Hepatic stellate cell (primary cell): ENCODE measurements at places on chromosomes 11 and 22.

DNA sequence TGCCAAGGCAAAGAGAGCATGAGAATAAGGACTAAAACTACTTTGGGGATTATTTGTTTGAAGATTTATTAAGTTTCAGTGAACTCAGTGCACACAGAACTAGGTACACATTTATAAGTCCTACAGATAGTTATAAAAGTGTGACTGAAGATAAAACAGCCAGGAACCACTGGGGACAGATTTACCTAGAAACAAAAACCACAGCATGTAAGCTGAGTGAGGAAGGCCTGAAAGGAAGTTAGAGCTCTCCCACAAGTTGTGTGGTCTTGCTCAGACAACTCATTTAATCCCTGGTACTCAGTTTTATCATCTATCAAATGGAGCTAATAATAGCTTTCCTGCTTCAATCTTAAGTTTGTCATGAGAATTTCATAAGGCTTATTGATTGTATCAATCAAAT, 311.2 kb upstream of the FAT3 start:
- no peak for DNase-seq

DNA sequence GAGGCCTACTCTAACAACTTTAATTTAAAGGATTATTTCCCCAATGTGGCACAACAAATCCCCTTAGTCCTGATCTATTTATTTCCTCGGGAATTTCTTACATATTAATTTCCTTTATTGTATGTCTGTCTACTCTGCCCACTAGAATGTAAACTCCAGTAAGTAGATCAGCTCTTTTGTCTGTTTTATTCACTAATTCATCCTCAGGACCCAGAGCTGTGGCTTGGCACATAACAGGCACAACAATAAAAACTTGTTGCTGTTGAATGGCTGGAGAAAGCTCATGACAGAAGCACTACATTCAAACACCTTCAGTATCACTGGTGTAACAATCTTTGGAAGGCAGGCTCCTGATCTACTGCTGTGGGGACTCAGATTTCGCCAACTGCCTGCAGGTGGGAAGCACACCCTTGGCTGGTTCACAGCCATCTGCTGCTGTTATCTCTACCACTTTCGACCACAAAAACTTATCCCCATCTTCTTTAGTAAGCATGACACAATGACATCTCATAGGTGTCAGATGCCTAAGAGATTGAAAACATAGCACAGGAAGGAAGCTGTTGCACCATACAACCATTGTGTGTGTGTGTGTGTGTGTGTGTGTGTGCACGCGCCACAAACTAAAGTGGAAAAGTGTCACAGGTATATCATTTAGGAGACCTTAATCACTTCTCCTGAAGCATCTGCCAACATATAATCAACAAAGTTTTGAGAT, 11.9 kb downstream of the HIRA start:
- DNase-seq: no peak

- peak; percentile 42 for DNase-seq
Observed at GRCh38 chr11:68312780-68313573, 586 bp downstream of the LRP5 start.

GRCh38 chr11:3170756-3171650, 5.9 kb upstream of the OSBPL5 start:
- no peak for DNase-seq

GRCh38 chr11:7495882-7496551, 10.7 kb downstream of the OLFML1 start:
- no peak for DNase-seq

- no peak for DNase-seq
Observed at GRCh38 chr11:102318469-102318868, 1.2 kb downstream of the BIRC3 start.

DNA sequence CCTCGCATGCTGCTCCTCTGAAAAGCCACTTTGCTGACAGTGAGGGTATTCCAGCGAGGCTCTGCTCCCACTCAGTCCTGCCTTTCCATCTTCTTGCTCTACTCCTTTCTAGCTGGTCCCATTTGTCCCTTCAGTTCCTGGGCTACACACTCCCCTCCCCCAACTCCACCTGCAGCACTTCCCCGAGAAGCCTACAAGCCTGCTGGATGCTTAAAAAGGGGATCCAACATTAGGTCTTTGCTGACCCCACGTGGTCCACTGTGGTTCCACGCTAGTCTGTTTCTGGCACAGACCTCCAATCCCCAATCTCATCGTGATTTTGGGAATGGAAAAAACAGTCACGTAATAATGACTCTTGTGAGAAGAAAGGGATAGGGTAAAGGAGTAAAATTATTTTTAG, 121.6 kb upstream of the SNX19 start:
- DNase-seq: no peak

- peak; percentile 58 for DNase-seq
Observed at GRCh38 chr22:27576815-27577573, 224.6 kb downstream of the MN1 start.

DNA sequence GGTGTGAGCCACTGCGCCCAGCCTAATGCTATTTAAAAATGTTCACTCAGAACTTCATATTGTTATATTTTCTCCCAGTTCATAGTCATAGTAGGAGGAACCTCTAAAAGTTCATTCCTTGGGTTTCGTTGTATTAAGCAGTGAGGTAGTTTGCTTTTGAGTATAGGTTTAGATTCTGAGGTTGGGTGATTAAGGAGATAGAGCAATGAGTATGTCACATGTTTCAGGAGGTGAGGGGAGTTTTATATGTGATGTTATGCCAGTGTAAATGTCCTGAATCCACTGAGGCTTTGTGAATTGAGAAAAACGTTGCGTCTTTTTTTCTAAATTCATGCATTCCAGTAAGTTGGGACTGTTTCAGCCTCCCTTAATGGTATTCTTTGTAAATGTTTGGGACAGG, 4.2 kb downstream of the UBE2L3 start:
- no peak for DNase-seq

DNA sequence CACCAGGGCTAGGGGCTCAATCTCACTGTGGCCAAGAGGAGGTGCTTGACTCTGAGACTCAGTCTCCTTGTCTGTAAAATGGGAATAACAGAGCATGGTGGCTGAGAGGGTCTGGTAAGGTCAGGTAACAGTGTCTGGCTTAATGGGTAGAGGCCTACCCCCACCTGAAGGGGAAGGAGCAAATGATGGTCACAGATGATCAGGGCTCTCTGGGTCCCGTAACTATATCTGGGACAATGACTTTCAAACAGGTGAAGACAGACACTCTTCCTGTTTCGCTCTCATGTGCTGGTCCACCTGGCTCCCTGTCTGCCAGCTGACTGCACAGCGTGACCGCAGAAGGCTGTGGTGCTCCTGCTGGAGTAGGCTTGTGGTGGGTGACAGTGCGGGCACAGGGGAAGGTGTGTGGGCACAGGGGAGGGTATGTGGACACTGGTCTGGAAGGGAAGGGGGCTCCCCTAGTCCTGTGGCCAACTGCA, 4.0 kb downstream of the A4GALT start:
- no peak for DNase-seq

- DNase-seq: no peak
Observed at GRCh38 chr11:118258410-118258809, 5.7 kb downstream of the MPZL2 start.

- DNase-seq: no peak
Observed at GRCh38 chr11:33086017-33086416, 46.6 kb downstream of the TCP11L1 start.

- no peak for DNase-seq
Observed at GRCh38 chr22:49042877-49043859, 784.5 kb downstream of the BRD1 start.

DNA sequence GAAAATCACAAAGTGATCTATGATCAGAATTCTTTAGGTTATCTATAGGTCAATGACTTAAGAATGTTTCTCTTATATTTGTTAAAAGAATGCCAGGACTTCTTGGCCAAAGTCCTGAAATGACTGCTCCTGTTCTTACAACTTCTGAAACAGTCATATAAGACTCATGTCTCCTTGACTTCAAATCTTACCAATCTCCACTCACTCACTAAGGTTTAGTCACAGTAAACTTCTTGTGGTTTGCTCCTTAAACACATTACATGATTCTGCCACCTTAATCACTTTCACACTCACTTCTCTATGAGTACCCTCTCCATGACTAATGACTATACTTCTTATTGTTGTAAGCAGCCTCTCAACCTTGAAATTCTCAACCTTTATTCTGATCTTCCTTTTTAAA, 648.7 kb upstream of the CCDC179 start:
- DNase-seq: no peak

DNA sequence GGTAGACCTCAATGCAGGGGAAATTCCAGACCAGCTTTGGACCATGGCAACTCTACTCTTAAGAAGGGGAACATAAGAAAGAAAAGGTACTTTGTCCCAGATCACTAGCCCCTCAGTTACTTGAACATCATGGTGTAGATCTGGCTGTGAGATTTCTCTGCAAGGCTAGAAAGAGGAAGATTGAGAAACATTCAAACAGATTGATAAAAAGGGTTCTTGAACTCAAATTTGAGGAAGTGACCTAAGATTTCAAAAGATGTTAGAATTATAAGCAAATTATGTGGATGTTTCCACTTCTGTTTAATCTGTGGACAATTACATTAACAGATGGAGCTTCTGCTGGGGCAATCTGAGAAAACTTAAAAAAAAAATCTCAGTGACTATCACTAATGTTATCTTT, 21.8 kb upstream of the UPB1 start:
- no peak for DNase-seq

DNA sequence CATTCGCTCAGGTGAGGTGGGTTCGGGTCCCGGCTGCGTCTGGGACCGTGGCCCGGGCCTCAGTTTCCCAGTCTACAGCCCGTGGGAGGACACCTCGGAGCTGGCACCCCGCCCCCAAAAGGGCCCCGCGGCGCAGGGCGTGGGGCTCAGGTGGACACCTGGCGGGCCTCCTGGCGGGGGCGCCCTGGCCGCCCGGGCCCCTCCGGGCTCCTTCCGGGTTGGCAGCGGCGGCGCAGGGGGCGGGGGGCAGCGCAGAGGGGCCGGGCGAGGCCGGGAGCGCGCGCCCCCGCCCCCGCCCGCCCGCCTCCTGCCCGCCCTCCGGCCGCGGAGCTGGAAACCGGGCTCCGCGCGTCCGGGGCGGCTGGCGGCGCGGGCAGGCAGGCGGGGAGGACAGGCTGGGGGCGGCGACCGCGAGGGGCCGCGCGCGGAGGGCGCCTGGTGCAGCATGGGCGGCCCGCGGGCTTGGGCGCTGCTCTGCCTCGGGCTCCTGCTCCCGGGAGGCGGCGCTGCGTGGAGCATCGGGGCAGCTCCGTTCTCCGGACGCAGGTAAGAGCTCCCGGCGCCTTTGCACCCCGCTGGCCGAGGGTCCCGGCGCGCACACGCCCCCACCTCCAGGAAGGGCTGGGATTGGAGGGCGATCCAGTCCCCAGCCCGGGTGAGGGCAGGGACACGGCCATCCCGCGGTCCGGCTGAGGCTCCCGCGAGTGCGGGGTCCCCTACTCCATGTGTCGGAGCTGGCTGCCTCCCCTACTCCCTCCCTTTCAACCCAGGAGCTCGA, at the start of gene EMID1:
Gene EMID1, plus strand, starts transcription at position 303 of the 778 bp plus-strand sequence. Its CDS starts 143 bp downstream, at position 446.
- peak; percentile 44 for DNase-seq

- peak; percentile 61 for DNase-seq
Observed at GRCh38 chr22:46737105-46737975, 712 bp downstream of the CERK start.

GRCh38 chr11:65435411-65435931, 12.9 kb downstream of the NEAT1 start:
- no peak for DNase-seq

GRCh38 chr11:108196901-108197300, 25.5 kb downstream of the NPAT start:
- DNase-seq: no peak

GRCh38 chr11:33952805-33953204, 60.9 kb upstream of the LMO2 start:
- no peak for DNase-seq

DNA sequence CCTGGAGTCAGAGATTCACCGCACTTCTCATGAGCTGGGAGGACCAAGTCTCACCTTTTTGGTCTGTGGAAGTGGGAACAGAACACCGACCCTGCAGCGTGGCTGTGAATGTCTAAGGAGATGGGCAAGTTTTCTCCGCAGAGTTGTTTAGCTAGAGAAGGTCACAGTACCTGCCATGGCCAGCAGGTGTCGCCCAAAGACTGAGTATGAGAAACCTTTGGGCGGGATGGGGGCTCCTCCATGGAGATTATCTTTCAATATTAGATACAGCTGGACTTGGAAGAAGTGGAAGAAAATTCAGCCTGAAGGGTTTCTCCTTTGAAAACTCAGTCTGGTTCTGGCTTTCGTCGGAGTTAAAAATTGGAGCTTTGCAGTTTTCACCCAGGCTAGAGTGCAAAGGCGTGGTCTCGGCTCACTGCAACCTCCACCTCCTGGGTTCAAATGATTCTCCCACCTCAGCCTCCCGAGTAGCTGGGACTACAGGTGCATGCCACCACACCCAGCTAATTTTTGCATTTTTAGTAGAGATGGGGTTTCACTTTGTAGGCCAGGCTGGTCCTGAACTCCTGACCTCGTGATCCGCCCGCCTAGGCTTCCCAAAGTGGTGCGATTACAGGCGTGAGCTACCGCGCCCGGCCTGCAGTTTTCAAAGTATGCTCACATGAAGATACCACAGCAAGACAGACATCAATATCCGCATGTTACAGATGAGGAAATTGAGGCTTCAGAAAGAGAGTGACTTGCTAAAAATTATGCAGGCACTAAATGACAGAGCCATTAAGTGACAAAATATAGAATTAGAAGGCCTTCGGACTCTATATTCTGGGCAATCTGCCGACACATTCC, 10.7 kb upstream of the DSCAML1 start:
- peak; percentile 64 for DNase-seq

GRCh38 chr11:18277565-18278271, 11.7 kb downstream of the SAA1 start:
- DNase-seq: no peak

- DNase-seq: no peak
Observed at GRCh38 chr11:68936358-68936636, 32.6 kb downstream of the IGHMBP2 start.

DNA sequence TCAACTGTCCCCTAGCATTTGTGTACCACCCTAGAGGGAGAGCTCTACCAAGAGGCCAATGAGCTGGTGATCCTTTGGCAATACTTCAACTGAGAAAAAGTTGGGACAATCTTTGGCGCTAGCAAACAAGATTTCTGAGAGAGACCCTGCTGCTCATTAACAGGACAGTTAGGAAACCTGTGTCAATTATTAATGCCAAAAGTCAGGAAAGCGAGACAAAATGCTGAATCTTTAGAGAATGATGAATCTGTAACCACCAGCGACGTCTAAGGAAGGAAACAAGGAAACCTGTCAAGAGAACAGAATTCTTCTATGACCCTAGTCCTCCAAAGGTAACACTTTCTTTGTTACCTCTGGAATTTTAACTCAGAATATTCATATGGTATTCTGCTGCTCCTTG, 19.9 kb downstream of the LARGE2 start:
- DNase-seq: no peak

- DNase-seq: no peak
Observed at GRCh38 chr11:17209939-17210245, 2.1 kb upstream of the PIK3C2A start.

GRCh38 chr11:66325263-66325671, 8.4 kb upstream of the CD248 start:
- no peak for DNase-seq
